ENCODE measurements at places on chromosomes 3 and 15.
A peak's percentile ranks its signal among the peaks of the same experiment; 100 is the strongest.

- DNase-seq: peak; percentile 50
Observed at GRCh38 chr15:83766339-83766738, 112.4 kb downstream of the ADAMTSL3 start.

DNA sequence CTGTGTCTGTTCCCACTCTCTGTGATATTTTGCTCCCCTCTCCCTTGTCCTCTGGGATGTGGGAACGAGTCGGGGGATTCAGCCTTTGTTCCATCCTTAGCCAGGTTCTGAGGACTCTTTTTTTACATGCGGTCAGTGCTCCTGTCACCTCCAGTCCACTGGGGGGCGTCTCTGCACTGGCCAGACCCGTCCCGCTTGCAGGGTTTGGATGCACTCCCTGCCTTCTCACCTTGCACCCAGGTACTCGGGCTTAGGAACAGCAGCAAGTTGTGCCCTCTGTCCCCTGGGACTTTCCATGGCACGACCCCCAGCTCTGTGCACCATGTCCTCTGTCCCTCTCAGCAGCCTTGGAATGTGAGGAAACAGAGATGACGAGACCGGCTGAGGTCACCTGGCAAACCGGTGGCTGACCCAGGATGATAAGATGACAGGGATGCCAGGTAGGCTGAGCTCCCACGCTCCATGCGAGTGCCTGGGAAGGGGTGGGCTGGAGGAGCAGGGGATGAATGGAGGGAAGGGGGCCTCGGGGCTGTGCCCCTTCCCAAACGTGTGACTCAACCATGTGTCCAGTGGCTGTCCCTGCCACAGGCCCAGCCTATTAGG is 27.3 kb upstream of the FGD5 start:
- peak; percentile 41 for DNase-seq

GRCh38 chr3:152362086-152362485 is 93.4 kb downstream of the MBNL1 start:
- no peak for DNase-seq

GRCh38 chr3:104273046-104273649 is 1093.6 kb upstream of the ALCAM start:
- DNase-seq: peak; percentile 26

GRCh38 chr3:46942481-46943236 is 33.9 kb downstream of the CCDC12 start:
- DNase-seq: no peak

All from fibroblast of villous mesenchyme (primary cell).